A549 treated with DMSO at 1 μM for 4 hours (cell line): ENCODE measurements at places on chromosomes 11 and 22. TPM values are rescaled to one million over a fixed set of nuclear protein-coding genes. Genes with fewer than 3 reads are reported as not detected.

NCF4 gene
- total RNA-seq = not detected in 5 replicates

CBLIF gene
- total RNA-seq = not detected in 5 replicates

PNPLA5 gene
- total RNA-seq = 0.04 to 0.05 TPM in 2 of 5 replicates, not detected in the others

GRAP2 gene
- not detected in 5 replicates for total RNA-seq

FGF3 gene
- total RNA-seq = not detected in 5 replicates
